ENCODE measurements at places on chromosomes 12 and 14.

DNA sequence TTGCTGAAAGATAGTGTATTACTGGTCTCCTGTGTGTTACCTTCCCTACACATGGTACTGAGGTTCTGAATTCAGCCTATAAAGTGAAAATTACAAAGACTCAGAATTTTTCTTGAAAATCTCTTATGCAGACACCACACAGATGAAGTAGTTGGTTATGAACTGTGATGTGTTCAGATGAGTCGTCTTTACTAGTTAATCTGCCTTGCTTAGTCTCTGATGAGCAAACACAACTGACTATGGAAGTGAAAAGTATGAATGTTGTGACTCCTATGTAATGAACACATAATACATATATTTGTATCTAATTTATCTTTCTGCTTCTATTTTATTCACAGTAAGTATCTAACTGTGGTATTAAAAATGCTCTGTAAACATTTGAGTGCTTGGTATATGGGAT is 4.7 kb downstream of the MTERF2 start:
- H3K27ac ChIP-seq, result no peak overlapping the region
- H3K27me3 ChIP-seq, result no peaks in the 10 kb centered on the region
- H3K4me1 ChIP-seq, result peaks cover 38% of the 10 kb centered on the region

GRCh38 chr12:59737725-59738463 is 142.1 kb downstream of the SLC16A7 start:
- H3K36me3 ChIP-seq, result peaks cover 30% of the 10 kb centered on the region
- no peak overlapping the region for H3K27ac ChIP-seq
- peaks cover 7% of the 10 kb centered on the region for H3K4me1 ChIP-seq
- DNase-seq, result no peak

DNA sequence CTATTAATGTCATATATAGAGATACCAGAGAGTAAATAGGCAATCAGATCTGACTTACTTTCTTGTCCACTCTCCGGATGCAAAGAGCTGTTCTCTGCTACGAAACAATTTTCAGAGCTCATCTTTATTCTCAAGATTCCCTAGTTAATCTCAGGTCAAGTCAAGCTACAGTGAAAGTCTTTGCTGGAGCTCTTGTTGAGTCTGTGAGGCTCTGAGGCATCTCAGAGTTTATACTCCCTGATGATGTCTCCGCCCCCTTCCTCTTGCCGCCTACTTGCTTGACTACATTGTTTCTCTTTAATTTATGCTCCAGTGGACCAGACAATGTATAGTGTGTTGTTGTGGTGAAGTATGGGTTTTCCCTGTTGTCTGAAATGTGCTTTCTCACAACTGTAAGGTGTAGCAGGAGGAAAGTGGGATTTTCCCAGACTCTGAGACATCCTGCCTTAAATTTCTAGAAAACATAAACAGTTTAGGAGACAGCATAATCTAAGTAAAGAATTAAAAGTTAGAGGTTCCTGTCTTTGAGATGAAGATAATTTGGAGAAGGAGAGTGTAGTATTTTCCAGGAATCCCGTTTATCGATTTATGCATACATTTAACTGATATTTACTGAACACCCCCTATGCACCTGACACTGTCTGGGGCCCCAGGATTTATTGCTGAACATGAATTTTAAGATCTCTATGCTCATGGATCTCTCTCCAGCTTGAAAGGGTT is at the start of gene CD69:
TSS of gene CD69 (minus strand) at position 203 of the 720 bp plus-strand sequence. CDS start at position 122, 81 bp downstream.
- peak within 1 kb of the TSS; percentile 99 for H3K4me3 ChIP-seq
- no peaks in the 10 kb centered on the region for H3K27me3 ChIP-seq
- peaks cover 49% of the 10 kb centered on the region for H3K4me1 ChIP-seq
- DNase-seq, result peak; percentile 87
- peaks cover 55% of the 10 kb centered on the region for H3K36me3 ChIP-seq

DNA sequence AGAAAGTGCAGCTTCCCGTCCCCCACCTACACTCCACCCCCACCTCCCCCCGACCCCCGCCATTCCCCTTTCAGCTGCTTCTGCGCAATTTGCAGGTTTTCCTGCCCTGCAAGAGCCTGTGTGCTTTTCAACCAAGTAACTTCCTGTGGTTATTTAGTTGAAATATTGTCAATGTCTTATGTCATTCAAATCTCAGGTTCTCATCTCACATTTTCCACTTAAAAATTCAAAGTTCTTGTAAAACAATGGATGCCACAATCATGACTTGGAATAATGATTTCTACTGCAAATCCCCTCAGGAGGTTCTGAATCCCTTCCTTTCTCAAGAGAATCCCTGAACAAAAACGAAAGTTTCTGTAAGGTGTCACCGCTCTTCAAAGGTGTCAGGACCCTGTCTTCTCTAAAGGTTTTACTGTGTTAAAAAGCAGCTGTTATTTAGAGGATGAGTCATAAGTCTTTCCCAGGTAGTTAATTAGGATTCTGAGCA is 31.6 kb downstream of the WBP11 start:
- peak overlapping the region; percentile 97 for H3K4me3 ChIP-seq
- peak; percentile 44 for DNase-seq
- peaks cover 43% of the 10 kb centered on the region for H3K36me3 ChIP-seq
- H3K4me1 ChIP-seq, result peaks cover 48% of the 10 kb centered on the region
- no peaks in the 10 kb centered on the region for H3K27me3 ChIP-seq
- H3K27ac ChIP-seq, result peak overlapping the region; percentile 99

GRCh38 chr14:105384041-105384557 is 14.2 kb upstream of the TEX22 start:
- no peak overlapping the region for H3K27ac ChIP-seq
- H3K4me1 ChIP-seq, result no peaks in the 10 kb centered on the region
- no peak overlapping the region for H3K4me3 ChIP-seq
- H3K27me3 ChIP-seq, result no peaks in the 10 kb centered on the region
- H3K36me3 ChIP-seq, result no peaks in the 10 kb centered on the region

GRCh38 chr12:72261885-72262284 is 10.3 kb upstream of the TRHDE start:
- H3K27ac ChIP-seq, result no peak overlapping the region
- no peaks in the 10 kb centered on the region for H3K36me3 ChIP-seq
- peaks cover 6% of the 10 kb centered on the region for H3K27me3 ChIP-seq
- H3K4me3 ChIP-seq, result no peak overlapping the region

DNA sequence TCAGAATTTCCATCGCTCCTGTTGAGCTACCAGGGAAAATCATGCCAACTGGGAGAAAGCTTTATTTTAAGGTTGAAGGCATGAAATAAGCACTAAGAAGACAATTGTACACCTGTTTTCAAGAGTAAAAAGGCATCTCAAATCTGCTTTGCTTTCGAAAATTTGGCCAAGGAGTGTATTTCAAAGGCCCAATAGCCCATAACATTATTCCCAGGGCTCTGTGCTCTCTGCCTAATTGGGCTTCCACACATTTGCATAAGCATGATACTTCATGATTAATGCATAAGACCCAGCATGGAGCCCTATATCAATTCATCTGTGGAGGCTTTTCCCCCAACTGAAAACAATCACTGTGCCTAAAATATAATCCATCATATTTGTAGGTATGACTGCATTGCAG is 258.5 kb downstream of the NOVA1 start:
- H3K4me3 ChIP-seq, result no peak overlapping the region
- no peaks in the 10 kb centered on the region for H3K36me3 ChIP-seq
- H3K27ac ChIP-seq, result no peak overlapping the region

DNA sequence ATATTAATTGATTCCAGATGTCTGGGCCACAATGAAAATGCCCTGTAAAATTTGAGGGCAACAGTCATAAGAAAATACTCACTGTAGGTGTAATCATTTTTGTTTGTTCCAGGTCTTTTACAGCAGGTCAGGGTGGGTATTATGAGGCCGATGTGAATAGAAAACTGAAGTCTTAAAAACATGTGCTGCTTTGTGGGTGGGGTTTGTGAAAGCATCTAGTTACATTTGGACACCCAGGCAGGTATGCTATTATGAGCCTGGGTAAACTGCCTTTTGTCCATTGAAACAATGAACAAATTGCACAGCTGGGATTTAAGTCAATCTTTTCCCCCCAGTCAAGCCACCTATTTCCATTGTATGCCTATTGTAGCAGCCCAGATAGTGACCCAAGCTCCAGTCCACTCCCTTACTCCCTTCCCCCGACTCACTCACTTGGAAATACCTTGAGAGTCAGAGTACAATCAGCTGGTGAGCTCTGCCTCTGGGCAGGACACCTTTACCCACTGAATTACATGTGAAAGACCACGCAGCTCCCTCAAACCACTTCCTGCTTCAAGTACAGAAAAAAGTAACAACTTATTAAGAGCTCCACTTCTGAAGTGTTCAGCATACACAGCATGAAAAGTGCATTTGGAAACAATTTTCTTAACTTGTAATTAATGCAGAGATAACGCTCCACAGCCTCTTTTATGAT is 1.8 kb downstream of the IGF1 start:
- DNase-seq, result peak; percentile 63
- peaks cover 31% of the 10 kb centered on the region for H3K4me1 ChIP-seq
- H3K4me3 ChIP-seq, result no peak overlapping the region
- no peaks in the 10 kb centered on the region for H3K36me3 ChIP-seq
- peaks cover 9% of the 10 kb centered on the region for H3K27me3 ChIP-seq

DNA sequence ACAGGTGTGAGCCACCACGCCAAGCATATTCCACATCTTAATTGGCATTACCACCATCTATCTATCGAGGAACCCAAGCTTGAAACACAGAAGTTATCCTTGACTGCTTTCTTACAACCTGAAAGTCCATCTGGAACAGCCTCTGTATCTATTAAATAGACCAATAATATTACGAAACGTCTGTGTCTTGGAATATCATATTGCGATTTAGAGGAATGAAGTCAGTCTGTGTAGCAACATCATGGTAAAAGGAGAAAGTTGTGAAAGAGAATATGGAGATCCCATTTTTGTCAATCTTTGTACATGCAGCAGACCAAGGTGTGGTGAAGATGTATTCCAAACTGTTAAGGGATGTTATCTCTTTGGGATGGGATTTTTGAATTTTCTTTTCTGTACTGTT is 25.8 kb upstream of the MAX start:
- H3K4me3 ChIP-seq, result no peak overlapping the region
- H3K36me3 ChIP-seq, result no peaks in the 10 kb centered on the region
- H3K4me1 ChIP-seq, result no peaks in the 10 kb centered on the region
- H3K27ac ChIP-seq, result no peak overlapping the region
- DNase-seq, result no peak
- H3K27me3 ChIP-seq, result no peaks in the 10 kb centered on the region

DNA sequence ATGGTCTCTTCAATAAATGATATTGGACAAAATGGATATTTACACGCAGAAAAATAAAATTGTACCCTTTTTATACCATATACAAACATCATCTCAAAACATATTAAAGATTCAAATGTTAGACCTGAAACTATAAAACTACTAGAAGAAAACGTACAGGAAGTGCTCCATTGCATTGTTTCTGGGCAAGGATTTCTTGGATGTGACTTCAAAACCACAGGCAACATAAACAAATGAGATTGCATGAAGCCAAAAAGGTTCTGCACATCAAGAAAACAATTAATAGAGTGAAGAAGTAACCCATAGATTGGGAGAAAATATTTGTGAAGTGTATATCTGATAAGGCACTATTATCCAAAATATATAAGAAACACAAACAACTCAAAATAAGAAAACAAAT is 812.4 kb downstream of the NRXN3 start:
- H3K27me3 ChIP-seq, result peaks cover 4% of the 10 kb centered on the region
- no peak overlapping the region for H3K27ac ChIP-seq
- H3K4me1 ChIP-seq, result no peaks in the 10 kb centered on the region
- H3K36me3 ChIP-seq, result no peaks in the 10 kb centered on the region

Measured in activated CD4-positive, alpha-beta T cell treated with anti-CD3 and anti-CD28 coated beads for 36 hours (primary cell).